HFFc6 (cell line): ENCODE measurements at places on chromosomes 7 and 10.
A peak's percentile ranks its signal among the peaks of the same experiment; 100 is the strongest.

DNA sequence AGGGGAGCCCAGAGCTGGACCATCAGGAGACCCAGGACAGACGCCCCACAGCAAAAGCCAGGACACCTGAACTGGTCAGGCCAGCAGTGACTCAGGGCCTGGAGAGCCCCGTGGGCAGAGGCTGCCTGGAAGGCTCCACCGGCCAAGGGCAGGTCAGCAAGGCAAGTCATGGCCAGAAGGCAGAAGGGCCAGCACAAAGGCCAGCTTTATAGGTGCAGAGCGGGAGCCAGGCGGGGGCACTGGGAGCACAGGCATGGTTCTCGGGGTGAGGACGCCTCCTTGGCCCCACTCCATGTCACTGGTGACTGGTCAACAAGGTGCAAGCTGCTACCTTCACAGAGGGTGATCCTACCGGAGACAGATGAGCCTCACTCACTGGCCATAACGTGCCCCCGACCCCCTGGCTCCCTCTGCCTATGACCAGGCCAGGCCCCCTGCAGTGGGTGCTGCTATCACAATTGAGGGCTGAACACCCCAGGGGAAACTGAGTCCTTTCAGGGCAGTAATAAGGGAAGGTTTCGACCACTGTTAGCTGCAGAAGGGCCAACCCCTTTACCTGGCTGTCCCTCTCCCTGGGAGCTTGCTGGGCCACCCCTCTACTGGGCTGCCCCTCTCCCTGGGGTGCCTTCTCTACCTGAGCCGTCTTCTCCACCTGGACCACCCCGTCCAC is 317.4 kb downstream of the PTPRN2 start:
- no peak for DNase-seq

- DNase-seq, result no peak
Measured at GRCh38 chr7:16404636-16405035, 16.7 kb downstream of the CRPPA start.

- DNase-seq, result no peak
Measured at GRCh38 chr7:10704653-10705052, 269.0 kb upstream of the PHF14 start.

DNA sequence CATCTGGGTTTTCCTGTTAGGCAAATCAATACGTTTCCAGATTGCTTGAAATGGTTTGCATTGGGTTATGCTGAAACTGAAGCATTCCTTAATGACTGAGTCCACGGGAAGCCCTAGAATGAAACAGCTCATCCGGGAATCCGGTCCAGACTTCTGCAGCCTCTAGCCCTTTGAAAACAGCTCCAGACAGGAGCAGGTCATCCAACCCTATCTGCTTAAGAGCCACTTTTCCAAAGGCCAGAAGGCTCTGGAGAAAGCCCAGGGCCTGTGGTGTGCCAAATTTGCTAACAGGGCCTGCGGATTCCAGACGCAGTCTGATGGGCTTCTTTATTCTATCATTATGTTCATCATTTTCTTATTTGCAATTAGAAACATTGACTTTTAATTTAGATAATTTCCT is 265.4 kb downstream of the SKIDA1 start:
- DNase-seq, result no peak

- DNase-seq, result no peak
Measured at GRCh38 chr7:77501192-77501515, 35.9 kb upstream of the PTPN12 start.

GRCh38 chr7:36155811-36156361 is 2.8 kb downstream of the EEPD1 start:
- no peak for DNase-seq

DNA sequence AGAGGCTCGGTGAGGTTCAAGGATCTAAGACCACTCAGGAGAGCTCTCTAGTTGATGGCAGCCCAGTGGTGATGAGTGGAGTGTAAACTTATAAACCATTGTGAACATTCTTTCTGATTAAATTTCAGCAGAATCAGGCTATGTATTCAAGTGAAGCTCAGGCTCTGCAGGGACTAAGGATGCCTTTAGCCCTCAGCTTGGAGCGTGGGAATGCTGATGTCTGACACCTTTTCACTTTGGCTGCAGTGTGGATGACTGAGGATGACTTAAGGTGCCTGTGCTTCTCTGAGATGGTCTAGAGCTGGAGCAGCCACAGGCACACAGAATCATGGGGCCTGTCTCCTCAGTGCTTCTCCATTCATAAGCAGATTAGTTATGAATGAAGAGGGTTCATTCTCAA is 150.4 kb downstream of the SORCS3 start:
- no peak for DNase-seq

GRCh38 chr10:28822719-28823464 is 145.6 kb downstream of the BAMBI start:
- DNase-seq, result no peak

- peak; percentile 67 for DNase-seq
Measured at GRCh38 chr7:150428671-150429451, 21.6 kb upstream of the GIMAP8 start.

- DNase-seq, result no peak
Measured at GRCh38 chr7:131196803-131197202, 130.9 kb upstream of the MKLN1 start.

DNA sequence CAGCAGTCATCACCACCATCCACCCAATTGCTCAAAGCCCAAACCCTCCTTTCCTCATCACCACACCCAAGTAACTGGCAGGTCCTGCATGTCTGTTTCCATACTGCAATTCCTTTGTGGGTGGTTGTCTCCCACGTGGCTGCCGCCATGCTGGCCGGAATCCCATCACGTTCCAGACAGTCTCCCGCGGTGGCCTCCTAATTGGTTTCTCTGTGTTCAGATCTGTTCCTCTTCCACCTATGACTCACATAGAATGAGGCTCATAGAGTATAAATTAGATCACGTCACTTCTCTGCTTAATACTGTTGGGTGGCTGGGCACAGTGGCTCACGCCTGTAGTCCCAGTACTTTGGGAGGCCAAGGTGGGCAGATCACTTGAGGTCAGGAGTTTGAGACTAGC is 813.0 kb downstream of the TYW1 start:
- DNase-seq, result no peak

DNA sequence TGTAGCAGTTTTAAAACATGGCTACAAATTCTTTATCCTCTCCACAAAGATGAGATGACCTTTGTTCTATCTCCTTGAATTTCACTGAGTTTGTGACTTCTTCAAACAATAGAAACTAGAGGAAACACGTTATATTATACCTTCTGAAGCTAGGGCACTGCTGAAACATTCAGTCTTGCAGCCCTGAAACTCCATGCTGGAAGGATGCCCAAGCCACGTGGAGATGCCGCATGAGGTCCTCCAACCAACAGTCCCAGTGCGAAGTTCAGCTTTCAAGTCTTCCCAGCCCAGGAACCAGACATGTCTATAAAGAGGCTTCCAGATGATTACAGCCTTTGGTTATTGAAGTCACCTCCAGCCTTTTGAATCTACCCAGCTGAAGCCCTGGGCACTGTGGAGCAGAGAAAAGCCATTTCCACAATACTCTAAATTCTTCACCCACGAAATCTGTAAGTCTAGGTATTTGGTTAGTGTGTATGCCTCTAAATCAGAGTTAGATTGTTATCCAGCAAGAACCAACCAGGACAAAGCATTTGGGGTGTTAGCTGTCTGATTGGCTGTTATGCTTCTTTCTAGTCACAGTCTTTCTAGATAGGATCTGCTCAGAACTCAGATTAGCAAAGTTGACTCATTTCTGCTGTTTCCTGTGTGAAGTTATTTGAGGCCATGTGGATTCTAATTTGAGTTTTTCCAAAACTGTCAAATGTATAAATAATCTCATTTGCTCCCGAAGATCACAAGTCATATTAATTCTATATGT is 186.5 kb upstream of the TMEM72 start:
- peak; percentile 94 for DNase-seq

DNA sequence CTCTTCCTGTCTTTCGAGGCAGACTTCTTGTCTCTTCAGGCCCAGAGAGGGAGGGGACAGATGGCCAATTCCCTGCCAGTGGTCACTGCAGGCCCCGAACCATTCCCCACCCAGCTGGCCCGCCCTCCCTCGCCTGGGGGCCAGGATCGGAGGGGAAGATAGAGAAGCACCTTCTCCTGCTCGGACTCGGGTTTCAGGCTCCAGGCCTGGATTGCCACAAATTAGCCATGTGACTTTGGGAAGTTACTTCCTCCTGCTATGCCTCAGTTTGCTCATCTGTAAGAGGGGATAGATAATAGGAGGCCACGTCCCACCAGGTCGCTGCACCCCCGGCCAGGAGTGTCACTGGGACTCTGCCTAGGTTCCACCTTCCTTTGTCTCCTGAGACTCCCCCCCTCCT is 24.8 kb upstream of the PPP2R2D start:
- no peak for DNase-seq

DNA sequence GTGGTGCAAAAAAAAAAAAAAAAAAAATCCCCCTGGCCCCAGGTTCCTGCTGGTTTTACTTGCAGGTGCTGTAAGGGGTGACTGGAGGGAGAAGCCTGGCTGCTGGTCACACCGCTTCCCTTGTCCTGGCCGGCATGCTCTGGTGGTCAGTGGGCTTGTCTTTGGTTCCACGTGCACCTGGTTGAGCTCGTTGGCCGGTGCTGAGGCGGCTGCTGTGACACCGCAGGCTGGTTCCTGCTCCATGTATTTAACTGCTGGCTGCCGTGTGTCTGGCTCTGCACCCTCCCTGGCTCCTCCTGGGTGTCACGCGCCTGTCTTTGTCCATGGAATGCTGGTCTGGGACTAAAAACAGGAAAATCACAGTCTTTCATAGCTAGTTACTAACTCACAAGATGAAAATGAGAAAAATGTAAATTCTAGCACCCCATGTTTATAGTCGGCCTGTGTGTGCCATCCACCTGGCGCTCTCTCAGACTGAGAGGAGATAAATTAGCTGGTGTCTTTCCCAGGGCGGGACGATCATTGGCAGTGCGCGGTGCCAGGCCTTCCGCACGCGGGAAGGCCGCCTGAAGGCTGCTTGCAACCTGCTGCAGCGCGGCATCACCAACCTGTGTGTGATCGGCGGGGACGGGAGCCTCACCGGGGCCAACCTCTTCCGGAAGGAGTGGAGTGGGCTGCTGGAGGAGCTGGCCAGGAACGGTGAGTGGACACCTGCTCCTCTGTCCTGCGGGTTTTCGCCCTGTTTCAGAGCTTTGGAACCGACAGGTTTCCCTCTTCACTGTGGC is 33.7 kb downstream of the PFKP start:
- DNase-seq, result no peak

GRCh38 chr10:49040601-49041000 is 74.7 kb downstream of the VSTM4 start:
- no peak for DNase-seq

GRCh38 chr7:24052572-24053260 is 231.3 kb upstream of the NPY start:
- DNase-seq, result peak; percentile 85

DNA sequence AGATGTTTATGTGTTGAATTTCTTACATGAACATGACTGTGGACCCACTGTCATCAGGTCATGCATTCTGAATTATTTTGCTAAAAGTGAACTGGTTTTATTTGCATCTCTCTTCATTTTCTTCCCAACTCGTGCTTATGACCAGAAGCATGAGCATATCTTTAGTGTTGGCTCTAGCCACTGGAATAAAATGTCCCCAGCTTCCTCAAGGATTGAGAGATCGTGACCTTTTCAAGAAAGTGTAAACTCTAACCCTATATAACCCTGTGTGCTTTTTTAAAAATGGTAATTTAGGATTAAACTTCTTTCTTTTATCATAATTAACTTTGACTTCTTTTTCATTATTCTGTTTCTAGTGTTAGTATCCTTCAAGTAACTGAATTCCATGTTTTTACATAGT is 55.5 kb downstream of the VTI1A start:
- no peak for DNase-seq
